ENCODE measurements at places on chromosomes 3 and 15. TPM values are rescaled to one million over a fixed set of nuclear protein-coding genes. Genes with fewer than 3 reads are reported as not detected.

DNA sequence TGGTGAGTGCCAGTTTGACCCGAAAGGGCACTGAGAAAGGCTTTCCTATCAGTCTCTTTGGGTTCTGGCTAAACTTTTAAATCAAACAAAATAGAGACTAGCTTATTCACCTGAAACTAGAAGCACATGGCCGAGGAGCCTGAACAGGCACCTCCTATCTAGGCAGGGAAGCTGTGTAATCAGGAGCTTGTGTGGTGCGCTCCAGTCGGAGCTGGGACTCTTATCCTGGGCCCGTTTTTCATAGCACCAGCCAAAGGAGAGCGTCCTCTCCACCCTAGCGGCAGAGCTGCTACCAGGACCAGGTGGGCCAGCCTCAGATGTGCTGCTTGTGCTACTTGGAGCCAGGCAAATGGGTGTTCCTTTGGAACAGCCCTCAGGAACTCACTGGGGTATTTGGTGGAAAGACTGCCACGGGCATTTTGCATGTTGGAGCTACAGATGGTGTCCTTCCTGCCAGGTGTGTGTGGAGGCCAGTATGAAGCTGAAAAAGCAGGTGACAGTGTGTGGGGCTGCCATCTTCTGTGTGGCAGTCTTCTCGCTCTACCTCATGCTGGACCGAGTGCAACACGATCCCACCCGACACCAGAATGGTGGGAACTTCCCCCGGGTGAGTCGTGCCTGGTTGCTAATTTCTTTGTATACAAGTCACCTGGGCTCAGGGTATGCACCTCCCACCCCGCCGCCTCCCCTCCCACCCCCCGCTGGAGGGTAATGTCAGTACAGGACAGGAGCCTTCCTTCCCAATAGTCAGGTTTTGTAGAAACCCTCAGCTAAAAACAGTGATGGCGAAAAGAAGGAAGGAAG, 833 bp downstream of the MAN2A2 start:
- no peak for DNase-seq

DNA sequence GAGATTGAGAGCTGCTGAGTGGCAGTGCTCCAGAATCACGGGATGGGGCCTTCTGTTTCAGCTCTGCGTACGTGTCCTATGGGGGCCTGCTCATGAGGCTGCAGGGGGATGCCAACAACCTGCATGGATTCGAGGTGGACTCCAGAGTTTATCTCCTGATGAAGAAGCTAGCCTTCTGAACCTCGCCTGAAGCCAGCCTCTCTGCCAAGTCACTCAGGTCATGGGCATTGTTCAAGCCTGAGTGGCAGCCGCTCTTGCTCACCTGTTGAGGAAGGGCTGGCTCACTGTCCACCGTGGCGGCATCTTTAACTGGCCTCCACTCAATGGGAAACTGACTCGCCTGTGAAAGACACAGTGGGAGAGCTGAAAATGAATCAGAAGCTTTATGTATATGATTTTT, 6.6 kb downstream of the POLR2H start:
- DNase-seq = no peak

GRCh38 chr15:68565726-68566125, 13.1 kb upstream of the CORO2B start:
- DNase-seq = no peak

DNA sequence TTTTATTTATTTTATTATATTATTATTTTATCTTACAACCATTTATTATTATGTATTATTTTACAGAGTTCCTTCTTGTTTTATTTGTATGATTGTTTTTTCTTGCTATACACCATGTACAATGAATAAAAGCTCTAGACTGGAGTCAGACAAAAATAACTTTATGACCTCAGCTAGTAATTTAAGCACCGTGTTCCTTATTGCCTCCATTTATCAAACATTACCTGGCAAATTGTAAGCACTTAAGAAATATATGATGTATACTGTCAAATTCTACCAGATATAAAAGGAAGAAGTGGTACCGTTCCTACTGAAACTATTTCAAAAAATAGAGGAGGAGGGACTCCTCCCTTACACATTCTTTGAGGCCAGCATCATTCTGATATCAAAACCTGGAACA, 326.9 kb upstream of the NECTIN3 start:
- no peak for DNase-seq

- no peak for DNase-seq
Measured at GRCh38 chr15:44177139-44177538, 17.9 kb downstream of the FRMD5 start.

- DNase-seq = no peak
Measured at GRCh38 chr3:42773409-42773751, 327 bp upstream of the CCDC13 start.

DNA sequence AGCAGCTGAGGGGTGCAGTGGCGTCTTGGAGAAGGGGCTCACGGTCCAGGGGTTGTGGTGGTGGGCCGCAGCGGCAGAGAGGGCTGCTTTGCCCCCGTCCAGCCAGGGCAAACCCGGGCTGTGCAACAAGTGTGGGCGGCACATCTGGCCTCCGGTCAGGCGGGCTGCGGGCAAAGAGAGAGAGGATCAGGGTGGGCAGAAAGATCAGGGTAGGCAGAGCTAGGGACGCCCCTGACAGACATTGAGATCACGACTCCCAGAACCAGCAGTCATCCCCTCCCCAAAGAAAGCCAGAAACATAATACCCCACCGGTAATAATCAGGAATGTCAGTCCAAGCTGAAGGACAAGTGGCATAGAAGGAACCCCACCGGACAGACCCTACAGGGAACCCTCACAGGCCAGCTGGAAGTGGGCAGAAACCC, 6.8 kb downstream of the GATA2 start:
- DNase-seq = no peak

The ARRDC4 gene
- polyA plus RNA-seq = 36.0 TPM

The PCYT1A gene
- polyA plus RNA-seq = 39.4 TPM

The PATL2 gene
- 0.76 TPM for polyA plus RNA-seq

All from right renal pelvis (tissue), 4 donors.